Natural killer cell treated with Interleukin-12 subunit alpha and Interleukin-12 subunit beta and Interleukin-15 and Interleukin-18, amount 100 ng/mL, for 72 hours (primary cell): ENCODE measurements at places on chromosomes 7 and 10. TPM values are rescaled to one million over a fixed set of nuclear protein-coding genes. Genes with fewer than 3 reads are reported as not detected.

- DNase-seq = no peak
These were observed 78.2 kb downstream of the VPS41 start for GRCh38 chr7:38830826-38831225.

DNA sequence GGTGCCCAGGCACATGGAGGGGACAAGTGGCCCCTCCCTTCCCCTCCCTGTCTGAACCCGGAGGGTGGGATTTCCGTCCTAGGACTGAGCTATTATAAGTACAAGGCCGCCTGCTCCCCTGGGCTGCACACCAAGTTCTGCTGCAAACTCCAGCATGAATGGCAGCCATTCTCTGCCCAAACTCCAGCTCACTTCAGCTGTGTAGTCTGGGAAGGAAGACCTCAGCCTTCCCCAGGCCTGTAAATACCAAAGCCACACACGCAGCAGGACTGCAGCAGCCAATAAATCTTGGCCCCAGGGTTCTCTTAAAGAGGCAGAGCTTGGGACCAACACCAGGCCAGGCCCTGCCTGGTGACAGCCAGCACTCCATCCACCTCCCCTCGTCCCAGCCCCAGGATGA is 291.3 kb upstream of the ZMIZ1 start:
- no peak for DNase-seq

GRCh38 chr7:91630581-91631380 is 249.7 kb downstream of the MTERF1 start:
- DNase-seq = no peak

- DNase-seq = no peak
These were observed 93.8 kb upstream of the NOBOX start for GRCh38 chr7:144497282-144497681.

GRCh38 chr10:34305189-34305588 is 509.9 kb downstream of the PARD3 start:
- DNase-seq = no peak

The SPAM1 gene
- not detected for total RNA-seq

The ZNF488 gene
- total RNA-seq = not detected

The CUZD1 gene
- 3.9 TPM for total RNA-seq

The BAZ1B gene
- total RNA-seq = 132 TPM
